LHCN-M2 (cell line): ENCODE measurements at places on chromosomes 16 and 17. TPM values are rescaled to one million over a fixed set of nuclear protein-coding genes. Genes with fewer than 3 reads are reported as not detected.

DNA sequence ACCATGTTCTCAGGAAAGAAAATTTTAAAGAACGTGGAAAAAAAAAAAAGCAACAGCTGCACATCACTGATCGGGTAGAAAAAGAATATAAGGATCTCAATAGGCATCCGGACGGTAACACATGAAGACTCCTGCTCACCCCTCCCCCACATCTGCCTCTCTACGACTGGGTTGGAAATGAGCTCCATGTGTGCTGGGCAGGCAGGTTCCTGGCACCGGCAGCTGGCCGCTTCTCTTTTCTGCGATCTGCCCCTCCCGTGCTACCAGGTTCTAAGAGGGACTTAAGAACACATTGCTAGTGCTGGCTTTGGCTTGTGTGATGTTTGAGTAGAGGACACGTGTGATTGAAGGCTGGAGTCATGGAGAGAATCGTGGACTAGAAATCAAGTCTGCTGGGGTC lies 115.5 kb downstream of the AATF start:
- DNase-seq = peak; percentile 26

- DNase-seq = no peak
These were observed 18.1 kb upstream of the IRF8 start for GRCh38 chr16:85880861-85881260.

GRCh38 chr17:40168262-40168832 lies 8.9 kb upstream of the RAPGEFL1 start:
- peak; percentile 57 for DNase-seq

DNA sequence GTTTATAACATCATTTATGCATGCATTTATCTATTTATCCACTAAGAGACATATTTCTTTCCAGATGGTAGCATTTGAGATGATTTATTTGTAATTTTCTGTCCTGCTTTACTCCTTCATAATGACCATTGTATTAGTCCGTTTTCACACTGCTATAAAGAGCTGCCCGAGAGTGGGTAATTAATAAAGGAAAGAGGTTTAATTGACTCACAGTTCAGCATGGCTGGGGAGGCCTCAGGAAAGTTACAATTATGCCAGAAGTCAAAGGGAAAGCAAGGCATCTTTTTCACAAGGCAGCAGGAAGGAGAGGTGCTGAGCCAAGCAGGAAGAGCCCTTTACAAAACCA lies 28.6 kb downstream of the TRIM25 start:
- no peak for DNase-seq

DNA sequence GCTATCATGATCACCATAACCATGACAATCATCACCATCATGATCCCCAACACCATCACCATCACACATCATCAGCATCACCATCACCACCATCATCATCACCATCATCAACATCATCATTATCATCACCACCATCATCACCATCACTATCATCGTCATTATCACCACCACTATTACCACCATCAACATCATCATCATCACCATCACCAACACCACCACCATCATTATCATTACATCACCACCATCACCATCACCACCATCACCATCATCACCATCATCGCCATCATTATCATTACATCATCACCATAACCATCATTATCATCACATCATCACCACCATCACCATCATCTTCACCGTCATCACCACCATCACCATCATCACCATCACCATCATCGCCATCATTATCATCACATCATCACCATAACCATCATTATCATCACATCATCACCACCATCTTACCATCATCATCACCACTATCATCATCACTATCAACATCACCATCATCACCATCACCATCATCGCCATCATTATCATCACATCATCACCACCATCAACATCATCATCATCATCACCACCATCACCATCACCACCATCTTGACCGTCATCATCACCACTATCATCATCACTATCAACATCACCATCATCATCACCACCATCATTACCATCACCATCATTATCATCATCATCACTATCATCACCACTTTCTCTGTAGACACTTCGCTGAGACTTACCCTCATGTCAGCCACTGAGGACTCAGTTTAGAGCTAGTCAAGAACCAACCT lies 366.0 kb downstream of the C16orf95 start:
- no peak for DNase-seq

GRCh38 chr16:48546774-48547173 lies 63.2 kb downstream of the N4BP1 start:
- DNase-seq = no peak

DNAH17 gene
- total RNA-seq = not detected in 2 replicates

CSF3 gene
- 5.1 and 6.7 TPM in 2 replicates for total RNA-seq

GRCh38 chr17:604765-605164 lies 109.9 kb downstream of the VPS53 start:
- DNase-seq = no peak

GTF3C1 gene
- total RNA-seq = 70.9 and 77.5 TPM in 2 replicates

PRAC1 gene
- not detected in 2 replicates for total RNA-seq

GLIS2 gene
- 1.1 and 1.3 TPM in 2 replicates for total RNA-seq

KRT33A gene
- not detected in 2 replicates for total RNA-seq
